Activated T-cell treated with anti-CD3 and anti-CD28 coated beads, Interleukin-2, amount 50 U/mL, for 48 hours (primary cell): ENCODE measurements at places on chromosomes 6 and 20.
A peak's percentile ranks its signal among the peaks of the same experiment; 100 is the strongest.

DNA sequence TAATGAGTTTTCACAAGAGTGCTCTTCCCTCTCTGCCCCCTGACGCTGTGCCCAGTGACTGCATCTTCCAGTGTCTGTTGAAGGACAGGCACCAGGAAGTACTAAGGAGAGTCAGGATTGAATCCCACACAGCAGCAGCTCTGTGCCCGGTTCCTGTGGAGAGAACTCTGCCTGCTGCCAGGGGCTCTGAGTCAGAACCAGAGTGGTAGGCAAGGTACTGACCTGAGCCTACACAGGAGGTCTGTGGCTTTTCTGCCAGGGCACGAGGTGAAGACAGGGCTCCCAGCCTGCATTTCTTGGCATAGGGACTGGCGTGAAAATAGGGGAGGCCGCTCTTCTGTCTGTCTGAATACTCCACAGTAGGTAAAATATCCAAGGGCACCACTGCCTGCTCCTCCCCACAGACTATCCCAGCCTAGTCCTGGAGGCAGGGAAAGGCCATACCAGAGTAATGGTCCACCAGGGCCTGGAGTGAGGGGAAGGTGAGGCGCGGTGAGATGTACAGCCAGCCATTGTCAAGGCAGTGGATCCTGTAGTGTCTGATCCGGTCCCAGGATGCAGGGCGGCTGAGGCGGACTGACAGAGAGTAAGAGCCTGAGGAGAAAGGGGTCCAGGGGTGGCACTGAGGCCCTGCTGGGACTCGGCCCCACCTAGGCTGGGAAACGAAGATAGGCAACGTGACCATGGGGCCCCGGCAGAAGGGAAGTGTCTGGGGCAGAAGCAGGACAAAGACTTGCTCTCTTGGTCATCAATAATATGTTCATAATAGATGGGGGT is 9.4 kb downstream of the RAB5IF start:
- no peak for DNase-seq

GRCh38 chr6:125099211-125100073 is 54.1 kb upstream of the TPD52L1 start:
- peak; percentile 25 for DNase-seq

DNA sequence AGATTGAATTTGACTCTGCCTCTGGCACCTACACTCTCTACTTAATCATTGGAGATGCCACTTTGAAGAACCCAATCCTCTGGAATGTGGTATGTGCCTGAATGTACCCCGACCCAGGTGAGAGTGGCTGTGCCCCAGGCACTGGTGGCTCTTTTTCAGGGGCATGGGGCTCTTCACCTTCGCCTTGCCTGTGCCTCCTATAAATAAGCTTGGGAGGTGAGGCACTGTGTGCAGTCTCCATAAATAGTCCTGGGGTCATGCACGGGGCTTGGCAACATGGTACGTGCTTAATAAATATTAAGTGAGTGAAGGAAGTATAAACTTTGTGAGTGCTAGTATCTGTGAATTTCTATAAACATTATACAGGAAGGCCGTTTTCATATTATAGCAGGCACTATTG is 33.0 kb downstream of the GHRH start:
- no peak for DNase-seq

DNA sequence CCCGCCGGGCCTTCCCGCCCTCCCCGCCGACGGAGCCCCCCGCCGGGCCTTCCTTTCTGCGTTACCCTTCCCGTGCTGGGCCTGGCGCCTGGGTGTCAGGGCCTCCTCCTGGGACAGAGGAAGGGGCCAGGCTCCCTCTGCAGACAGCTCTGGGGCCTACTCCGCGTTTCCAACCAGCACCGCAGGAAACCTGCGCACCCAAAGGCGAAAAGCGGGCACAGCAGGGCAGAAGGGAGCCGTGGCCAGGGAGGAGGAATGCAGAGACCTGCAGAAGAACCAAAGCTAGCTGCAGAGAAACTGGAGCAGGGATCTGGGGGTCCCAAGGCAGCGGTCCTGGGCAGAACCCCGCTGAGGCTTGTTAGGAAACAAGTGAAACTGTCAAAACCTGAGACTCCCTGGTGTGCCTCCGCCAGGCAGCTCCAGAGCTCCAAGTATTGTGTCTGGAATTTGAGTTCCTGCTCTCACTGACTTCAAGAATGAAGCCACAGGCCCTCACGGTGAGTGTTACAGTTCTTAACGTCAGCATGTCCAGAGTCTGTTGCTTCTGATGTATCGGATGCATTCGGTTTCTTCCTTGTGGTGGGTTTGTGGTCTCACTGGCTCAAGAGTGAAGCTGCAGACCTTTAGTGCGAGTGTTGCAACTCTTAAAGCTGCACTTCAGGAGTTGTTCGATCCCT is 33.3 kb downstream of the IRF4 start:
- peak; percentile 26 for DNase-seq

DNA sequence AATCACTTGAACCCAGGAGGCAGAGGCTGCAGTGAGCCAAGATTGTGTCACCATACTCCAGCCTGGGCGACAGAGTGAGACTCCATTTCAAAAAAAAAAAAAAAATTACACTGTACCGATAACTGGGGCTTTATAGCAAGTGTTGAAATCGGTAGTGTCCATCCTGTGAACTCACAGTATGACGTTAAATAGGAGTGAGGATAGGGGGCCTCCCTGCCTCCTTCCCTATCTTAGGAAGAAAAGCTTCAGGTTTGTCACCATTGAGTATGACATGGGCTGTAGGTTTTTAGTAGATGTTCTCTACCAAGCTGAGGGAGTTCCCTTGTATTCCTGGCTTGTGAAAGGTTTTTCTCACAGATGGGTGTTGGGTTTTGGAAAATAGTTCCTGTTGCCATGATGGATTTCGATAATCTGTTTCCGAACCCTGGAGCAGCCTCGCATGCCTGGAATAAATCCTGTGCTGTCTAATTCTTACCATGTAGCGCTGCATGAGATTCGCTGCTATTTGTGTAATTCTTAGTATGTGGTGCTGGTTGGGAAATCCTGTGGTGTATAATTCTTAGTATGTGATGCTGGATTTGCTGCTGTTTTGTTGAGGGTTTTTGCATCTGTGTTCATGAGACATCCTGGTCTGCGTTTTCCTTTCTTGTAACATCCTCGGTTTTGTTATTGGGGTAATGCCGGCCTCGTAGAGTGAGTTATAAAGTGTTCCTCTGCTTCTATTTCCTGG is 23.6 kb downstream of the NTSR1 start:
- no peak for DNase-seq

DNA sequence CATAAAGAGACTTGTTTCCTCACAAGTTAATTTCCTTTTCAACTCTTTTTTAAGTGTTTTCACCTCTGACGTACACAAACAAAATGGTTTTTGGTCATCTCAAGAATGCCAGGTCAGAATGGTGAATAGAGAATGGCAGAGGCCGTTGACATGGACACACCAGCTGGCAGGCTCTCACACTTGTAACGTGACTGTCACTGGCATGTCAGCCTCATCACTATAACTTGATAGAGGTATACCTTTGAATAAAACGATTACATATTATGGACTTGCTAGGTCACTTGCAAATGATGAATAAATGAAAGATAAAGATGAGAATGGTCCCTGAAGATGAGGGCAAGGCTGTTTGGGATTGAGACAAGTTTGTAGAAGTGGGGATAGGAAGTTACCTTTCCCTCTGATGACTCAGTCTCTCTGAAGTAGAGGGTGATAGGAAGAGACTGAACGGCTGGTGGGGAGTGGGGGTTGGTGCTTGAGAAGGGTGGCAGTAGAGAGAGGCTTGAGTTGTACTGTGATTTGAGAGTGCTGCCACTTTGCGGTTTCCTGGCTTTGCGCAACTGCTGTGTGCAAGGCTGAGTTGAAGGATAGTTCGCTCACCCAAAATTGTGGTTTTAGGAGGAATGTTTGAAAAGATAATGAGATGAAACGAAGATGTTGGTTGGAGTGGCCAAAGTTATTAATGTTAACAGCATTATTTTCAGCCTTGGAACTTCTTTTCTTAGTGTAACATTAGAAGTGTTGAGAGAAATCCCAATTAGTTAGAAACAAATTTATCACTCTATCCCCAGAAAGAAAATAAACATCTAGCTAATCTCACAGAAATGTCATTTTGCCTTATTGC is 30.3 kb downstream of the TBPL1 start:
- peak; percentile 60 for DNase-seq

GRCh38 chr20:54110457-54110856 is 40.1 kb upstream of the BCAS1 start:
- DNase-seq, result no peak

DNA sequence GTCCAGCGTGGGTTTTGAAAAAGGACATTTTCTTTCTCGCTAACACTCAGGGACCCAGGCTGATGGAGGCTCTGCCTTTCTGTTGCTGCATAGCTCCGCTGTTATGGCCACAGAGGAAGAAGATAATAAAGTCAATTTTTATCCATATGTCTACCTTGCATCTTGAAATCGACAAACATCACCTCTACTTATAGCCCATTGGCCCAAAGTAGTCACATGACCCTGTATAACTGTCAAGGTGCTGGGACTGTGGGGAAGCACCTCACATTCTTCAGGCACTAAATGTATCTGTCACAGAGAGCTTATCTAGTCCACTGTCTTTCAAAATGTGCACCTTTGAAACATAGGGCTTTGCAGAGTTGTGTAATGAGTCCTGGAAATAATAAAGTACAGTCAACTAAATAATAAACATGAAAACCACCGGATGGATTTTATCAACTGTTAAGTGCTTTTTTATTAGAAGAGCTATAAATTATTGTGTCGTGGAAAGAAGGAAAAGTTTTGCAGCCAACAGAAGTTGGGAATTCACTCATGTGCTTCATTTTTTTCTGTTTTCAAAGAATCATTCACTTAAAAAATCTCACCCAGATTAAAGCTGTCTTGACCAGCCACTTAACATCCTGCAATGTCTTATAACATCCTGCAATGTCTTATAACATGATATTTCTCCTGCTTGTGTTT is 47.7 kb upstream of the RCAN2 start:
- no peak for DNase-seq

- no peak for DNase-seq
These were observed 767.9 kb upstream of the DEFB115 start for GRCh38 chr20:30489614-30490003.

GRCh38 chr6:143961886-143962878 is 45.9 kb downstream of the PLAGL1 start:
- no peak for DNase-seq

- DNase-seq, result no peak
These were observed 50.1 kb downstream of the CYP24A1 start for GRCh38 chr20:54123587-54124180.

- DNase-seq, result no peak
These were observed 22.8 kb upstream of the PCMTD2 start for GRCh38 chr20:64232794-64233193.

- DNase-seq, result no peak
These were observed 1.3 kb downstream of the ZKSCAN3 start for GRCh38 chr6:28351087-28351486.
